ENCODE measurements at places on chromosomes 4 and X.

DNA sequence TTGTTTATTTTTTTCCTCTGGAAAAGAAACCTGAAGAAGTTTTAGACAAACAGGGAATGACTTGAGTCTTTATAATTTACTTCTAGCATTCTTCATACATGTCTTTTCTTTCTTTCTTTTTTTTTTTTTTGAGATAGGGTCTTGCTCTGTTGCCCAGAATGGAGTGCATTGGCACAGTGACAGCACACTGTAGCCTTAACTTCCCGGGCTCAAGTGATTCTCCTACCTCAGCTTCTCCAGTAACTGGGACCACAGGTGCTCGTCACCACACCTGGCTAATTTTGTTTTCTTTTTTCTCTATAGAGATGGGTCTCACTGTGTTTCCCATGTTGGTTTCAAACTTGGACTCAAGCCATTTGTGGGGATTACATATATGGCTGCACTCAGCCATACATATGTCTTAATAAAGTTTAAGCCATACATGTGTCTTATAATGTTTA, 71.8 kb downstream of the RAPGEF2 start:
- DNase-seq, result no peak

- no peak for DNase-seq
Measured at GRCh38 chrX:123088331-123088730, 95.7 kb upstream of the GRIA3 start.

GRCh38 chr4:27791640-27792039, 931.0 kb downstream of the STIM2 start:
- DNase-seq, result no peak

- DNase-seq, result no peak
Measured at GRCh38 chrX:124341396-124342132, 4.8 kb upstream of the SH2D1A start.

GRCh38 chr4:155339588-155339987, 37.2 kb downstream of the MAP9 start:
- no peak for DNase-seq
